ENCODE measurements at places on chromosomes 2 and 18.

DNA sequence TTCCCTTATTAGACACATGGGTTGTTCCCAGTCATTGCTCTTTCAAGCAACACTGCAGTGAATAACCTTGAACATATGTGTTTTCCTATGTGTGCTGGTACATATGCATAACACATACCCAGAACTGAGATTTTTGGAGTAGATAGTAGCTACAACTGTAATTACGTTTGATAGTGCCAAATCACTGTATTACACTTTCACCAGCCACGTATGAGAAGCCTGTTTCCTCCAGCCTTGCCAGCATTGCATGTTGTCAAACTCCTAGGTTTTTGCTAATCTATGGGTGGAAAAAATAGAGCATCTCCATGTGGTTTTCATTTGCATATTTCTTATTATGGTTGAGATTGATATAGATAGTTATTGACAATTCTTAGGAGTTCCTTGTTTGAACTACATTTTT is 56.5 kb upstream of the ACSL3 start:
- no peak for DNase-seq

DNA sequence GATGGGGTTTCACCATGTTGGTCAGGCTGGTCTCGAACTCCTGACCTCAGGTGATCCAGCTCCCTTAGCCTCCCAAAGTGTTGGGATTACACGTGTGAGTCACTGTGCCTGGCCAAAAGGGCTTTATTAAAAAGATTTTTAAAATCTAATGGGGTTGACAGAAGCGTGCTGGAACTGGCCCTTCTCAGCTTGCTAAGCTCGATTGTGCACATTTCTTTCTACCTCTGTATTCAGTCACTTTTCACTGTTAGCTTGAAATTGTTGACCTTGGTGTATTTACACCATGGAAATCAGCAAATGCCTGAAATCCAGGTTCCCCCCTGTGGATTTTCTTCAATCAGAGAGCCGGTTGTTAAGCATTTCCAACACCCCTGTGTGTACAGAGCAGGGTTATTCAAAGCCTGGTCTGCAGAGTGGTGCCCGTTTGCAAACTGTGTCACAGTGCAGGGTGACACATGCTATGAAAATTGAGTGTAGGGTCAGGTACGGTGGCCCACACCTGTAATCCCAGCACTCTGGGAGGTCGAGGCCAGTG is 140.2 kb downstream of the TGIF1 start:
- no peak for DNase-seq

DNA sequence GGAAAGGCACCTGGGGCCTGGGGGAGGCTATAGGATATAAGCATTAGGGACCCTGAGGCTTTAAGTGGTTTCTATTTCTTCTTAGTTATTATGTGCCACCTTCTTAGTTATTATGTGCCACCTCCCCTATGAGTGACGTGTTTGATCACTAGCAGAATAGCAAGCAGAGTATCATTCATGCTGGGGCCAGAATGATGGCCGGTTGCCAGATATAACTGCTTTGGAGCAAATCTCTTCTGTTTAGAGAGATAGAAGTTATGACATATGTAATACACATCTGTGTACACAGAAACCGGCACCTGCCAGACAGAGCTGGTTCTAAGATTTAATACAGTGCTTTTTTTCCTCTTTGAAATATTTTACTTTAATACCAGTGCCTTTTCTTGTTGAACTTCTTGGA is 29.4 kb downstream of the LIPG start:
- DNase-seq = no peak

DNA sequence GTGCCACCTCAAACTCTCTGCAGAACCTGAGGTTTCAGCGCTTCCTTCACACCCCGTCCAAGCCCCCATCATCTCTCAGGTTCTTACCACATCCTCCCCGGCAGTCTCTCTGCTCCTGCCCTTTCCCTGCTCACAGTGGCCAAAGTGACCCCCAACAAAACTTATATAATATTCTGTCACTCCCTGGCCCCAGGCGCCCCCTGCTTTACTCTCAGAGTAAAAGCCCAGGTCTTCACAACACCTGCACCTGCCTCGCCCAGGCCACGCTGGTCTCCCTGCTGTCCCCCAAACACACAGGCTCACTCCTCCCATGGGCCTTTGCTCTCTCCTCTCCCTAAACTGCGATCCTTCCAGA is 6.4 kb downstream of the ITGB1BP1 start:
- DNase-seq = no peak

DNA sequence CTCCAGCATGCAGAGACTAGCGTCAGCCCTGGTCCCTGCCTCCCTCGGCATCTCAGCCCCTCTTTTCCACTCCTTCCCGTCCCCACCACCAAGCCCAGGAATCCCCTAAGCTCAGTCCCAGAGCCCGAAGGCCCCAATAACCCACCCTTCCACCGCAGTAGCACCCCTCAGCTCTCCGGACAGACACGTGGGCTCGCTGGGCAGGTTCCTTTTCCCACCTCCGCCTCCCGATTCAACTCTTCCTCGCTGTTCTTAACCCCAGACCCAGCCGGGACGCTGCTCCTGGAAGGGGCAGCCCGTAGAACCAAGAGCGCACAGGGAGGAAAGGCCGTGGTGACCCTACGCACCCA is 1.4 kb downstream of the IHH start:
- DNase-seq = no peak

Data from Daoy (cell line).